Memory B cell (primary cell): ENCODE measurements at places on chromosomes 16 and 17.

- DNase-seq = no peak
These were observed 34.6 kb downstream of the TBCD start for GRCh38 chr17:82786427-82786826.

GRCh38 chr16:65895486-65895885, 471.0 kb upstream of the CDH5 start:
- DNase-seq = no peak

DNA sequence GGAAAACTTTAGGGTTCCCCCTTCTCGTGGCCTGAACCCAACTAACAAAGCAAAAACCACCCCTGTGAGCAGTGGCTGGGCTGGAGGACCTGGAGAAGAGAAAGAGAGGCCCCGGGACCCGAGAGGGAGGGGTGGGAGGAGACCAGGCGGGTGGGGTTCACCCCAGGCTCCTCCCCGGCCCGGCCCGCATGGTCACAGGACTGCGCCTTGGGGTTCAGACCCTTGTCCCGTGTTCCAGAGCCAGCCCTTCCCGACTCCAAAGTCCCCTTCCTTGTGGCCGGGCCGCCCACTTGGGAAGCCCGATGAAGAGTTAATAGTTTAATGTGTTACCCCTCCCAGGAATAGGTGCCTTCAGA, 852 bp downstream of the MARVELD3 start:
- DNase-seq = peak; percentile 5

DNA sequence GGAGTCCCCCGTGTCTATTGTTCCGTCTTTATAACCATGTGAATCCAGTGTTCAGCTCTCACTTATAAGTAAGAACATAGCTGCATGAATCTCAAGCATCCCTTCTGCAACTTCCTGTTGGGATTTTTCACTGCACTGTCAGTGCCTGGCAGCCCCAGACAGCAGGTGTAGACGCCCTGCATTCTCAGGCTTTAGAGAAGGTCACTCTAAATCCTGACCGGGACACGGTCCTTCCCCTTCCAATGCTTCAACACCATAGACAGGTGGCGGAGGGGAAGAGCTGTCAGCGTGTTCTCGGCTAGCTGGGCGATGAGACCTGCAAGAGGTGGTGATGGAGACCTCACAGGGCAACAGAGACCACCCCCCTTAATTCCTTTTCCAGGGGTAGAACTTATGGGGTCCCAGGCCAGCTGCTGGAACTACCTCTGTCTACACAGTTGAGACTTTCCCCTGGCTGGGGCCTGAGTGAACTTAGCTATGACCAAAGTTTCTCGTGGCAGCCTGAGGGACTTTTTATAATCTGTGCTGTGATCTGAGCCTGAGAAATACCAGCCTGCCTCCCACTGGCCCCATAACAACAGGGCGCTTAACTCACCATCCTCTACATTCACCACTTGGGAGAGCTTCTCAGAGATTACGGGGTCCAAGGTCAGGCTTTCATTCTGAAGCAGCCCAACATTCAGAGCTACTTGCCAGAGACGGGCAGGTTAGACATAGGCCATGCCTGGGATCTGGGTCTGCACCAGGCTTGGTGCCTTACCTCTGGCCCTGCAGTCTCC, 143.2 kb upstream of the TNRC6C start:
- no peak for DNase-seq

- no peak for DNase-seq
These were observed 91.3 kb downstream of the SOCS1 start for GRCh38 chr16:11164482-11165270.

- no peak for DNase-seq
These were observed 222.9 kb downstream of the CPPED1 start for GRCh38 chr16:12580809-12581208.

- DNase-seq = no peak
These were observed 59.3 kb downstream of the KLHDC4 start for GRCh38 chr16:87706278-87707000.

DNA sequence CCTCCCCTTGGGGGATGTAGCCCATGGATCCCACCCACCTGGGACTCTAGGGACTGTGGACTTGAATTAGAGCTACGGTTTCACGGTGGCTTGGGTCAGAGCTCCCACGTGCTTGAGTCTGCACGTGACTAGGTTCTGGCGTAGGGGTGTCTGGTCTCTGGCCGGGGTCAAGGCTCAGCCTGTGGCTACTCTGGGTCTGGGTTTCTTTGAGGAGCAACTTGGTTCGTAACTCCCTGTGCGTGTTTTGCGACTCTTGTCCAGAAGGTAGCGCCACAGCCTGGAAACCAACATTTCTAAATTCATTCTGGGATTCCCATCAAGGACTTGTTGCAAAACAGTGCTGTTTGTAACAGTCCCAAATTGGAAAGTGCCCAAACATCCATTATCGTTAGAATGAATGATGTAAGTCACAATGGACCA, 470 bp upstream of the GGT6 start:
- no peak for DNase-seq

DNA sequence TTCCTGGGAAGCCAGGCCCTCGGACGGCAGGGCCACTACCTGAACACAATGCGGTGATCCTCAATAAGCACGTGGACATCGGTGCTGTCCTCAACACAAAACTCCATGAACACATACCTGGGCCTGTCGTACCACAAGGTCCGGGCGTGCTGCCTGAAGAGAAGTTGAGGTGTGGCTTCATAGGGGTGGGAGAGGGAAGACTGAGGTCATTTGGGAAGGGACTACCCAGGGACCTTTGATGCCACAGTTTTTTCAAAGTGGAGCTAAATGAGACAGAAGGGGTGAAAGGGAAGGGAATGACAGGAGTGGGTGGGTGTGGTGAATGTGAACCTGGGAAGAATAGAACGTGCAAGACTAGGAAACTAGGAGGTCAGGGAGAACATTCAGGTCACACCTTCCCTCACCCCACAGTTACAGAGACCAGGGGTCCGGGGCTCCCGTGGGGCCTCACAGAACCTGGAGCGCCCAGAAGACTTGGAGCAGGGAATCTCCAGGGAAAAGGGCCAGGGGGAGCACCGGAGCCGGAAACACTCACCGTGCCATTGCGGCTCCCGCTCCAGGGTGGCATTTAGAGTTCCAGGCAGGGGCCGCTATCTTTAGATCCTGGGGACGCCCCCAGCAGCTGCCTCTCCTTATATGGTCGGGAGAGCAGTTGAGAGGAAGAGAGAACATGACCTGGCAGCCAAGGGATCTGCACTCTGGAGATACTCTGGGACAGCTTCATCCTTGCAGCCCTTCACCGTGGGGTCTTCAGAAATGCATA, at the start of gene PTGES3L:
Gene PTGES3L, minus strand, starts transcription at position 570 of the 763 bp plus-strand sequence. Its CDS starts 27 bp downstream, at position 543.
- no peak for DNase-seq

DNA sequence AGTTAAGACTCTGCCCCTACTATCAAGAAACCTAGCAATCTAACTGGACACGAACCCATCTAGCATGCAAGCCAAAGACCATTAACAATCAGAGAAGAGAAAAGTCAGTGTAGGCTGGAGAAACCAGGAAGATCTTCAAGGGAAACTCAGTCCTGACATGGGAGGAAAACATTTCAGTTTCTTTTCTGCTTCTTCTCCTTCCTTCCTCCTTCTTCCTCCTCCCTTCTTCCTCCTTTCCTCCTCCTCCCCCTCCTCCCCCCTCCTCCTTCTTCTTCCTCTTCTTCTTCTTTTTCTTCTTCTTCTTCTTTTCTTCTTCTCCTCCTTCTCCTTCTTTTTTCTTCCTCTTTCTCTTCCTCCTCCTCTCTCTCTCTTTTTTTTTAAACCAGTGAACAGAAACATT, 29.6 kb upstream of the SHISA9 start:
- DNase-seq = no peak

DNA sequence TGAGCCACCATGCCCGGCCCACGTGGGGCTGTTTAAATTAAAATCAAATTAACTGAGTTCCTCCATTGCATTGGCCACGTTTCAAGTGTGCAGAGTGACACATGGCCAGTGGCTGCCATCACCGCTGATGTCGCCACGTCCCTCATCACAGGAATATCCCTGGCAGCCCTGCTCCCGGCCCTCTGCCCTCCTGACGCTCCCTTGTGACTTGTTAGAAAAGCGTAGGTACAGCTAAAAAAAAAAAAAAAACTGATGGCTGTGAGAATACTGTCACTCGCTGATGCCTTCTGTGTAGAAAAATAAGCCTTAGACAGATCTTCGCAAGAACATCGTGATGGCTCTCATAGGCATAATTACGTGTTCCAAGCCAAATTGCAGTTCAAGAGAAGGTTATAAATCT, 21.7 kb downstream of the CARHSP1 start:
- no peak for DNase-seq

DNA sequence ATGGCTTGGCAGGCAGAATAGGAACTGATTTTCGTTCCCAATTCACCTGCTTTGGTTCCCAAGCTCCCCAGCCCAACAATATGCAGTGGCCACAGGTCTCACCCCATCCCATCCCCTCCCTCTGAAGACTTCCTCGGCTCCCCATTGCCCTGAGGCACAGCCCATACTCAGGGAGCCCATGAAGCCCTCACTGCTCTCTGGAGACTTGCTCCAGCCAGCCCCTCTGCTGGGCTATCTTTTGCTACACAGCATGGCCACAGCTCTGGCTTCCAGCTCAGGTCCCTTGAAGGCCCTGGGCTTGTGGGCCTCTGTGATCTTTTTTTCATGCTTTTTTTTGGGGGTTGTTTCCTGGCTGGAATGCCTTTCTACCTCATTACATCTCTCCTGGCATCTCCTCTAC, 8.5 kb upstream of the RNF222 start:
- DNase-seq = no peak

DNA sequence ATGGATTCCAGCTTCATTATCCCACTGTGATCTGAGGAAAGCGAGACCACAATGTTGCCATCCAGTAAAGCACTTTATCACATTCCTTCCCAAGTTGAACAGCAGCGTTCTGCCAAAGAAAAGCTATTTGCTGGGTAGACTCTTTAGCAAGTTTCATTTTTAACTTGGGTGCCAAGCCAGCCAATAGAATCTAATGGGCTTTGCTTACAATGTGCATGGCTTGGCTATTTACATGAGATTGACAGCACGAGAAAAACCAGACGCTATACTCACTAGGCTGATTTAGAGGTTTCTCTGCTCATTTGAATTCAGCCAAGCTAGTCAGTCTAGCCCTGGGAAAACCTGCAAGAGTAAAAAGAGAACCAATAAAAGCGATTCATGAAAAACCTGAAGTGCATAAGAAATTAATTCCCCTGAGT, 108.9 kb downstream of the CDH13 start:
- no peak for DNase-seq

DNA sequence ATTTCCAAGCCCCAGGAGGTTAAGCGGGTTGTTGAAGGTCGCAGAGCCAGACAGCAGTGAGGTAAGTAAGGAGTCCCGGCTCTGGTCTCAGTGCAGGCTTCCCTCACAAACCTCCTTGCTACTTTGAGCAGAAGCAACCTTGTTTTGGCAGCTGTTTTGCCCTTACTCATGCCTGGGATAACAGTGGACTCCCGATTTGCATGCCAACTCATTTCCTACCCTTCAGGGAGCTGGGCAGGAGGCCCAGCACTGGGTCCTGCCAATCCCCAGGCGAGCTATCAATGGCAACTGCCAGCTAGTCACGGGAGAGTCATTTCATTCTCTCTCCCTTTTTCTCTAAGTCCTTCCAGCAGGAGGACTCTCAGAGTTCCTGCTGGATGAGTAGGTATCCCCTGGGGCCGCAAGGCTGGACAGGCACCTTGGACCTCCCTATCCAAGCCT, 72.0 kb upstream of the KSR1 start:
- DNase-seq = no peak

- no peak for DNase-seq
These were observed 473.9 kb downstream of the PMP22 start for GRCh38 chr17:14791221-14791620.

GRCh38 chr17:2233441-2233947, 70.1 kb downstream of the SMG6 start:
- no peak for DNase-seq

DNA sequence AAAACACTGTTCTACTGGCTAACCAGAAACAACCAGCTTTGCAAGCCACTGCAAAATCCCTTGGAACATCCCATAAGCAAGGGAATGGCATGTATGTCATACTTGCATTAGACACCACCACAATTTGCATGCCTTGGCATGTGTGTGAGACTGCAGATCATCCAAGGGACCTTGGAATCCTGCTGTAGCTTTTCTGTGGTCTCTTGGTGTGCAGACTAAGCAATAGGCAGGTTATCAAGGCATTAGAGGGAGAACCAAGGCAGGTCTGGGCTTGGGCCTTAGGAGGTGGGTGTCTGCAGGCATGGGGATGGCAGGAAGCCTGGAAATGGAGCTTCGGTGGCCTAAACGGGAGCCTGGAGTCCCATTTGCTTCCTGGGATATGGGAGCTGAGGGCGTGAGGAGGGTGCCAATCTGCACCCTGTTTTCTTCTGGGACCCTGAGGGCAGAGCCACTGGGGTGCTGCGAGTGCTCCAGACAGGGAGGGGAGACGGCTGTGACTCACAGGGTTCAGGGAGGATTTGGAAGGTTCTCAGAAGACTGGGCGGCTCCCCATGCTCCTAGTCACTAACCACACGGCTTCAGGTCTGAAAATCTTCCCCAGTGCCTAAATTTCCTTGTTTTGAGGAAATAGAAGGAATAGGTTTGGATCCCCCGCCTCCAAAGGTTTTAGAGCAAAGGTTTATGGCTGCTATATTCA, 36.6 kb downstream of the FAM20A start:
- no peak for DNase-seq

DNA sequence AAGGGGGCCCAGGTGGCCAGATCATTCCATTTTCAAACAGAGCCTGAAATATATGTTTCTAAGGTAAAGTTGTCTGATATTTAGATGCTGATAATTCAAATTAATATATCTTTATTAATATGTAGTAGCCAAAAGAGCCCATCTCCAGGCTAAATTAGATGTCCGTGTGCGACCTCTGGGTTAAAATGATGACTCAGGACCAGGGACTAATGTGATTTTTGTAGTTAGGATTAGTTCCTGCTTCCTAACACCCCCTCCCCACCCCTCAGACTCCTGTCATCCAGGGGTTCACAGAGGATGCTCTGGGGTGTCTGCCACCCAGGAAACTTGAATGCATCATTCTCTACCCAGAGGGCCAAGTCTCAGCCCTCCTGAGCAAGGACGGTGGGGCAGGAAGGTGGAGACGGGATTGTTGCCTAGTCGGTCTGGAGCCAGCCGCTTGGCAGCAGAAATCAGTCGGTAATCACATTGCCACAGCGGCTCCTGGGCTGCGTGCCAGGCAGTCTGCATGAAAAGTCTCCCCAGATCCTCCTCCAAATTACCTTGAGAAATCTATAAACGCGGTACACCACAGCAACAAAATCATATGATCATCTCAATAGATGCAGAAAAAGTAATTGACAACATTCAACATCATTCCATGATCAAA, 29.8 kb downstream of the CNGB1 start:
- no peak for DNase-seq

- no peak for DNase-seq
These were observed 149.4 kb downstream of the KCNJ12 start for GRCh38 chr17:21525464-21526130.

- DNase-seq = no peak
These were observed 746 bp downstream of the HS3ST2 start for GRCh38 chr16:22814711-22815105.
